ENCODE measurements at places on chromosomes 2 and 18.
A peak's percentile ranks its signal among the peaks of the same experiment; 100 is the strongest.

DNA sequence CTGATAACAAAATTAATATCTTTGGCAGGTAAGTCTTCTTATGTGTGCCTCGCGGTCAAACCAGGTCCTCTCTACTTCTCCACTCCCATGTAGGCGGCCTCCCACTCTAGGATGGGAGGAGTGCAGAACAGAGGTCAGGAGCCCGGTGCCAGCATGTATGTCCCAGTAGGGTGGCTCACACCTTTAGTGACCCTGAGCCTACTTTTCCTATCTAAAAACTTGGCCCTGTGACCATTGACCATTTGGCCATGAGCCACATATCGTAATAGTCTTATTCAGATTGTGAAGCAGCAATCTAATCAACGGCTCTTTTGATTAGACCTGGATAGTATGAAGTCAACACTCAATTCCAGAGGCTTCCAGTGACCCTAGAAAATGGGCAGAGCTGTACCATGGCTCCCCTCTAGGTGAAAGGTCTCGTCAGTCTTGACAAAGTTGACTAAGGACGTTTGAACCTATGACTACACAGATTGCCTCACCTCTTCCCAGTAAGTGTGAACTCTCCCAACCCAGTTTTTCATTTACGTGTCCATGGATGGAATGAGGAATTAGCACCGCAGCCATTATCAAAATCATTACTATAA lies 17.1 kb upstream of the FABP1 start:
- no peak for DNase-seq

GRCh38 chr2:172953970-172954852 lies 121.4 kb upstream of the MAP3K20 start:
- no peak for DNase-seq

GRCh38 chr18:2459886-2460285 lies 111.4 kb downstream of the METTL4 start:
- DNase-seq = peak; percentile 9

DNA sequence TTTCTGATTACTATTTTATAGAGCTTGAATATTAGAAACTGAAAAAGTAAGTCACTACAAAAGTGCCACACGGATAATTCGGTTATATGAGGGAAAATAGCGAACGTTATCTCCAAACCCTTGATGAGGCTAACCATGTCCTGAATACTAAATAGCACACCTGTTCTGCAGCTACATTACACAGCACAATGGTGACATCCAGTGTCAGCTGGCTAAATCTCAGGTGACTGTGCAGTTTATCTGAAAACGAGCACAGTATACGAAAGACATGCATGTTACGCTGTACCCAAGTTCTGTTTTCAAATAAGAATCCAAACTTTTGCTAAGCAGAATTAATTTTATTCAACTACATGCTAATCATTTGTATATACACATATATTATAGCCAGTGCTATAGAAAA lies 9.0 kb downstream of the CCDC68 start:
- DNase-seq = no peak

- DNase-seq = no peak
Observed at GRCh38 chr18:48033790-48034650, 103.6 kb upstream of the SMAD2 start.

- DNase-seq = no peak
Observed at GRCh38 chr18:63109802-63110201, 209.8 kb downstream of the BCL2 start.

Data from Daoy (cell line).